HCT116 (cell line): ENCODE measurements at places on chromosomes 13 and 19. TPM values are rescaled to one million over a fixed set of nuclear protein-coding genes. Genes with fewer than 3 reads are reported as not detected.

DNA sequence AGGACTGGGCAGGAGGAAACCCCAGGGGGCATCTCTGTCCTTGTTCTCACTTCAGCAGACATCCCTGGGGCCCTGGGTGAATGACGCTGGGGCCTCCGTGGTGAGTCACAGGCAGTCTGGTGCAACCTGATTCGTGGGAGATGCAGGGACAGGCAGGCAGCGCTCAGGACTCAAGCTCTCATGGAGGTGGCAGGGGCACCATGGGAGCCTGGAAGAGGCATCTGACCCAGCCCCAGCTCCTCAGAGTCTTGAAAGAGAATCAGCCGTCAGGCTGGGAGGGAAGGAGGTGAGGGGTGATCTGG lies 14.0 kb upstream of the PTOV1 start:
- DNase-seq = no peak

DNA sequence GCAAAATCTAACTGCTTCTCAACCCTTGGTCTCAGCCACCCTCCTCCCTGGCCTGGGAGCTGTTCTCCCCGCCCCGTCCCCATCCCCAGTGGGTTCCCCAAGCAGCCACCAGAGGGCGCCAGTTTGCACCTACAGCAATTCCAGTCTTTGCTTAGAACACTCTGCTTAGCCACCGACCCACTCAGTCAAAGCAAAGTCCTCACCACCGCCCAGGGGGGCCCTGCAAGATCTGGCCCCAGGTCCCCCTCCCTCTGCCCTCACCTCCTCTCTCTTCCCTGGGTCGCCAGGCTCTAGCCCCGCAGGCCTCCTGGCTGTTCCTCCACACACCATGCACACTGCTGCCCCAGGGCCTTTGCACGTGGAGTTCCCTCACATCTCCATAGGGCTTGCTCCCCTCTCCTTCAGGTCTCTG lies 12.4 kb downstream of the TMEM143 start:
- no peak for DNase-seq

The KLK12 gene
- total RNA-seq = not detected

- no peak for DNase-seq
These were observed 572.7 kb downstream of the IRS2 start for GRCh38 chr13:109213714-109214113.

DNA sequence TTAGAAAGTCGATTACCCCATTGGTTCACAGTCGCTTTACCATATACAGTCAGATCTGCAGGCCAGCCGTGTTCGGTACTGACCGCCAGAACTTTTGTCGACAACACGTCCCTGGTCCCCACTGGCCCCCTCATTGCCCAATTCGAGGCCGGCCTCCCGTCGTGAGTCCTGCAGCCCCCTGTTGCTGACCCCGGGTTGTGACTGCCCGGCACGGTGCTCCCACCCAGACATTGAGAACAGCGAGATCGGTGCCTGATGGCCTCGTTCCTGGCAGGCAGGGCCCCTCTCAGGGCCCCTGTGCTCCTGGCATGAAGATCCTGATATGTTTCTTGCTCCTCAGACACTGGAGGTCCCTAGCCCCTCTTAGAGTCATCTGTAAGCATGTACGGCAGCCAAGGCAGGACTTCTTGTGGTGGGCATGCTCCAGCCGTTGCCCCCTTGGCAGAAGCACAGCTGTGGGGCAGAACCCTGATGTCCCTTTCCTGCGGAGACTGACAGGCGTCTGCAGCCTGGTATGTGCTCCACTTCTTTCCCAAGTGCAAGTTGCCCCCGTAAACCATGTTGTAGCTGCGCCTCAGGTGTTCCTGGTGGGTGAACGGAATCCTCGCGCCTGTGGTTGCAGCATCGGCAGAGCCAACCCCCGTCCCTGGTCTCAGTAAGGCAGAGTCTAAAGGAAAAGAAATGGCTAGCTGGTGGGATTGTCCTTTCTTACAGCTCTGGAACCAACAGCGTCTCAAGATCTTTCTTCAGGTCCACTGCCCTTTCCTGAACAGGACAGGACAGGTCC lies 123.2 kb upstream of the SPACA7 start:
- DNase-seq = no peak

The KLK3 gene
- not detected for total RNA-seq

- DNase-seq = no peak
These were observed 22.2 kb downstream of the ZNF175 start for GRCh38 chr19:51593138-51593890.

The ANGPTL8 gene
- not detected for total RNA-seq

- no peak for DNase-seq
These were observed at the start of gene JAK3 for GRCh38 chr19:17847538-17848366. JAK3 (minus strand) TSS chr19:17847982; CDS start chr19:17844417, 3,565 bp downstream.

- no peak for DNase-seq
These were observed 73.4 kb downstream of the AKAP11 start for GRCh38 chr13:42345367-42345766.

- no peak for DNase-seq
These were observed 34.2 kb downstream of the ZNF611 start for GRCh38 chr19:52700673-52701072.

DNA sequence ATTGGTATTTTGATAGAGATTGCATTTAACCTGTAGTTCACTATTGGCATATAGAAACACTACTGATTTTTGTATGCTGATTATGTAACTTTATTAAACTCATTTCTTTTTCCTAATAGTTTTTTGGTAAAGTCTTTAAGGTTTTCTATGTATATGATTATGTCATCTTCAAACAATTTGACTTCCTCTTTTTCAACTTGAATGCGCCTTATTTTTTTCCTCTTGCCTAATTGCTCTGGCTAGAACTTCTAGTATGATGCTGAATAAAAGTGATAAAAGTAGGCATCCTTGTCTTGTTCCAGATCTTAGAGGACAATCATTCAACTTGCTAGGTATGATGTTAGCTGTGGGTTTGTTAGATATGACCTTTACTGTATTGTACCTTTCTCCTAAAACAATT lies 1034.9 kb downstream of the PCDH9 start:
- no peak for DNase-seq

The ARHGAP35 gene
- total RNA-seq = 47.6 TPM

DNA sequence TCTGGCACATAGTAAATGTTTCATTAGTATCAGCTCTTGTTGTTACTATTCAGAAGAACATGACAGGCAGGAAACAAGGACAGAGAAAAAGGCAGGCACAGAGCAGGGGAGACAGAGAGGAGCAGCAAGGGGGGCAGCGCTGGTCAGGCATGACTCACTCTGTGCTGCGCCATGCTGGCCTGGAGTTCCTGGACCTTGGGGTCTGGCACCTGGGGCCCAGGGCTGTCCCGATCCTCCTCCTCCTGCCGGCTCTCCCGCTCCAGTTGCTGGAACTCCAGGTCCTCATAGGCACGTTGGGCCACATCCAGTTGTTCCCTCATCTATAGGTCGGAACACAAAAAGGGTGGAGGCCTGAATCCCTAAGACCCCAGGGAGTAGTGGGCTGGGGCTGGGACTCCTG lies 7.6 kb downstream of the PHLDB3 start:
- DNase-seq = no peak

- no peak for DNase-seq
These were observed 280.6 kb downstream of the SHISA2 start for GRCh38 chr13:25771202-25771601.

The KRTDAP gene
- 0.74 TPM for total RNA-seq

DNA sequence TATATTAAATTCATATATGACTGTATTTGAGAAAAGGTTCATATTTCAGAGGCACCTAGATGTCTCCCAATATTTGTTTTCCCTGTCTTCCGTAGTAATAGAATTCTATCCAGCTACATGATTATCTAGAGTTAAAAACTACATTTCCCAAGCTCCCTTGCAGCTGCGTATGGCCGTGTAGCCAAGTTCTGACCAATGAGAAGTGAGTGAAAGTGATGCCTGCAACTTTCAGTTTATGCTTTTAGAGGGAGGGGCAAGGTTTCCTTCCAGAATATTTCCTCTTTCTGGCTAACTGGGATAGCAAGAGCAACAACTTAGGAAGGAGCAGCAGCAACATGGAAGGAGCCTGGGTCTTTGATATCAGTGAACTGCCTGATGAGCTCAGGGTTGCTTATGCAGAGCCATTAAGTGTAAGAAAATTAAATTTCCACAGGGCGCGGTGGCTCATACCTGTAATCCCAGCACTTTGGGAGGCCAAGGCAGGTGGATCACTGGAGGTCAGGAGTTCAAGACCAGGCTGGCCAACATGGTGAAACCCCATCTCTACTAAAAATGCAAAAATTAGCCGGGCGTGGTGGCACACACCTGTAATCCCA lies 23.2 kb upstream of the CYP2A13 start:
- peak; percentile 61 for DNase-seq

DNA sequence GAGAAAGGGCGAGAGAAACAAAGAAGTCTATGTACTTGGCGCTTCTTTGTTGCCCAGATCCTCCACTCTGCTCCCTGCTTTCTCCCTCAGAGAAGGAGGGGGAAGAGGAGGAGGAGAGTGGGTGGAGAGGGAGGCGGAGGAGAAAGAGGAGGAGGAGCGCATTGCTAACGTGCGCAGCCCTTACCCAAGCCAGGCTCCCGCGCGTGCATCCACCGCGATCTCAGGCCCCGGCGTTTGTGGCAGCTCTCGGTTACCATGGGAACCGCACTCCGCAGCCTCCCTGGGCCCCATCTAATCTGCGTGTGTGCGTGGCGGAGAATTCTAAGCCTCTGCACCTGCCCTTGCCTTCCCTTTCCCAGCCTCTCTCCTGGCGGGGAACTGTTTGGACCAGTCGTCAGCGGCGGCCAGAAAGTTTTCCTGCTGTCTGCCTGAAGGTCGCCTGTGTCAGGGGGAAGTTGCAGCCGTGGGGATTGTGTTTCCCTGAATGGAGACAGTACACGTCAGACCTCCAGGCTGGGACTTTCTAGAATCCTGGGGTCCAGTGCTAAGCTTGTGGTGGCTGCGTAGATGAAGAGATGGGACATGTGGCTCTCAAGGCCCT lies at the start of gene ERICH6B:
Gene ERICH6B (minus strand): TSS at position 239 of the 601 bp plus-strand sequence. CDS start 18,734 bp downstream, outside the sequence.
- no peak for DNase-seq

DNA sequence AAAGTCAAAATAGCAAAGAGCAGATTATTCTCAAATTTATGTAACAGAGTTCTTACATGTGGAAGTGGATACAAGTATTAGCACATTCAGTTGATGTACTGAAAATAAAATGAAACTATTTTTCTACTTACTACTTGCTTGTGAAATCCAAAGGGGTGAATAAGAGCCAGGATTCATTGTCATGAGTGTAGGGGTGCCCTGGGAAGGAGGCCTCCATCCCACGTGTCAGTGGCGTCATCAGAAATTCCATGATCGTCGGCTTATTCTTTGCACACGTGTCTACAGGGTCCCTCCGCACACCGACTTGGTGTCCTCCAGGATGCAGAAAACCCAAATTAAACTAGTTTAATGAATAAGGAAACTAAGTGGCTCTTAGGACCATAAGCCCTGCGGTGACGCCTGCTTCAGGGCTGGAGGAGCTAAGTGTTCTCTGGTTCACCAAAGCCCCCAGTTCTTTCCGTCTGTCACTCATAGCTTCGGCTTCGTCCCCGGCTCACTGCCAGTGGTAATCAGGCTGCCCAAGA lies 55.5 kb downstream of the IRS2 start:
- DNase-seq = no peak

The PSENEN gene
- 55.3 TPM for total RNA-seq

DNA sequence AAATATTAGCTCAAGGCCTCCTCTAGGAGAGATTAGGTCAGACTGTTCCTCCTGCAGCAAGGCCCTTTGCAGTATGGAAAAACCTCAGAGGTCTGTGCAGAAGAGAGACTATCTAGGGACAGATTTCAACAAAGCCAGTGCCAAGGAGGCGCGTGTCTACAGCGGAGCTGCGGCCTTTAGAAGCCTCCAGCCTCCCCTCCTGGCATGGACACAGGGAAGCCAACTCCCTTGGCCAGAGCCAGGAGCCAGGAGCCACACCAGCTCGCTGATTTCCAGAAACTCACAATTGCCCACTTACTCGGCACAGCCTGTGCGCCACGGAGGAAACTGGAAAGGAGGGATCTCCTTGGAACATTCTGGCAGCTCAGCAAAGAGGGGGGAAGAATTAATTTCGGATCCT lies 63.4 kb downstream of the INSR start:
- no peak for DNase-seq

DNA sequence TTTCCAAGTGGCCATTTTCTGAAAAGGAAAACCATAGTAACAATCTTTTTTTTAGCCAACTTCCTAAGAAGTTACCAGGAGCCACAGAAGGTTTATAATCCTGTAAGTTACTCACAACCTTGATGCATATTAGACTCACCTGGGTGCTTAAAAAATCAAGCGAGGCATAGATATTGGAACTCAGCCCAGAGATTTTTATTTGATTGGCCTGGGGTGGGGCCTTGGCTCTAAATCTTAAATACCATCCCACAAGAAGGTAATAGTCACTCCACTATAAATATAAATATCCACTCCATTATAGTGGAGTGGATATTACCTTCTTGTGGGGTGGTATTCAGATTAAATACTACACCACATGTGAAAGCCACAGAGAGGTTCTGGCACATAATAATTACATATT lies 429.6 kb downstream of the RFC3 start:
- DNase-seq = no peak

- DNase-seq = no peak
These were observed 182.6 kb downstream of the EFNB2 start for GRCh38 chr13:106352850-106353249.

The WDR62 gene
- 17.0 TPM for total RNA-seq

DNA sequence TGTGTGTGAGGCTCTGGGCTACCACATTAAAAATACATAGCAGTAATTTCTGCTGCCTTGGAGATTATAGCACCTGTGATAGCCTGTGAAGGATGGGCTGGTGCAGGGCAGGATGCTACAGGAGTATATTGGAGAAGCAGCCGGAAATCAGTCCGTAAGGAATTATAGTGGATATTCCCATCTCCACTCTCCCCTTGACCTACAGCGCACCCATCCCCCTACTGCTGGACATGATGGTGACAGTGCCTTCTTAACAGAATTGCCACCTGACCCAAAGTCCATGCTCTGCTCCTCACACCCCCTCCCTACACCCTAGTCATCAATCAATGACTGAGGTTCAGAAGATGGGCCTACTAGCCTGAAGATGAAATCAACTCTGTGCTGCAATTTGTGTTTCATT lies 376.0 kb downstream of the GPC5 start:
- no peak for DNase-seq

The SLC27A1 gene
- 22.5 TPM for total RNA-seq

DNA sequence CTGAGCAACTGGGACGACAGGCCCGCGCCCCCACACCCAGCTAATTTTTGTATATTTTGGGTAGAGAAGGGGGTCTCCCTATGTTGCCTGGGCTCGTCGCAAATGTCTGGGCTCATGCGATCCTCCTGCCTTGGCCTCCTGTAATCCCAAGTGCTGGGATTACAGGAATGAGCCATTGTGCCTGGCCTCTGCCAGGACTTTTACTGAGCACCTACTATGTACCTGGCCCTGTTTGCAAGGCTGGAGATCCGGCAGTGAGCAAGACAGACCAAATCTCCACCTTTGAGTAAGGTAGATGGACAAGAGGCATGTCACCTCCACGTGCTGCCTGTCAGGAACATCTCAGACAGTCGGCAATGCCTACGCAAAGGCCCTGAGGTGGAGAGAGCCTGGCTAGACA lies 6.9 kb downstream of the FKBP8 start:
- DNase-seq = no peak
